GM19239 (cell line): ENCODE measurements at places on chromosomes 2 and 18.

- no peak for DNase-seq
These were observed 11.8 kb downstream of the IGFBP2 start for GRCh38 chr2:216644842-216645635.

DNA sequence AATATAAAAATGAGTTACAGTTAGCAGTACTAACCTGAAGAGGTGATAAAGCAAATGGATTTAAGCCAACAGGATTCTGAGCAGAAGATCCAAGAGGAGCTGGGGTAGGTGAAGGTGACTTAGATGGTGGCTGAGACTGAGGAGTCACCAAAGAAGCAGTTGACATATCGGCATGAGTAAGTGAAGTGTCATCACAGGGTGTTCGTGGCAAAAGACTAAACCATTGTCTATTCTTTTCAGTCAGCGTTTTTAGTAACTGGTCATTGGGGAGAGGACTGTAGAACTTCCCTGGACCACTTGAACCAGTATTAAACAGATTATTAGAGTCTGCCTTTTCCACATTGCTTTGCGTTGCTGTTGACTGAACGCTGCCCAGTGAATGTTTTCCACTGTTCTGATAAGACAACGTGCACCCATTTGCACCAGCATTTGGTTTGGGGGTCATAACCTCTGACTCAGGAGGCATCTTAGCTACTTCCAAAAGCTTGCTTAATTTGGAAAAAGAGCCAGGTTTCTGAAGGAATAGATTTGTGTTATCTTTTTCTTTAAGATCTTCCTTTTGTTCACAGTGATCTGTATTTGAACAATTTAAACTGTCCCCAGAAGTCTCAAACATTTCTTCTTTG, 63.3 kb upstream of the WDSUB1 start:
- DNase-seq = no peak

DNA sequence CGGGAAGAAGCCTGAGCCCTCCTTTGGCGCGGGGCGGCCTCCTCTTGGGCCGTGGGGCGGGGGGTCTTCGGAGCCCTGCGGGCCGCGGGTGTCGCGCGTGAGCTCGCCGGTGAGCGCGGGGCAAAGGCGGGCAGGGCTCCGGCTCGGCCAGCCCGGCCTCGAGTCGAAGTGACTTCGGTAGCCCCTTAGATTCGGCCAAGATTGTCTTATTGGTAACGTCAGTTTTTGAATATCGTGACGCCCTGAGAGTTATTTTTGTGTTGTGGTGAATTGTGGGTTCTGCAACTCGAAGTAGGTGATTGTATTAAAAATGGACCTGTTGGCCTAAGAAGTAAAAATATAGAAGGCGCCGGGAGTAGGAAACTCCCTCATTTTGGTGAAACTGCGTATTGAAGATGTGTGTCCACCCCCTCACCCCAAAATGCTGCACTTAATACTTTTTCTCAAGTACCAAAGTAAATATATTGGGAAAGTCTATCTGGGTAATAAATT, 669 bp downstream of the MARCHF7 start:
- no peak for DNase-seq

GRCh38 chr18:24766376-24766775, 305.9 kb downstream of the HRH4 start:
- DNase-seq = no peak
